NCI-H446 (cell line): ENCODE measurements at places on chromosomes 16 and 17.

- DNase-seq: no peak
Measured at GRCh38 chr16:67668495-67669157, 2.0 kb downstream of the C16orf86 start.

GRCh38 chr17:78325076-78325687, 34.7 kb downstream of the SOCS3 start:
- no peak for DNase-seq

DNA sequence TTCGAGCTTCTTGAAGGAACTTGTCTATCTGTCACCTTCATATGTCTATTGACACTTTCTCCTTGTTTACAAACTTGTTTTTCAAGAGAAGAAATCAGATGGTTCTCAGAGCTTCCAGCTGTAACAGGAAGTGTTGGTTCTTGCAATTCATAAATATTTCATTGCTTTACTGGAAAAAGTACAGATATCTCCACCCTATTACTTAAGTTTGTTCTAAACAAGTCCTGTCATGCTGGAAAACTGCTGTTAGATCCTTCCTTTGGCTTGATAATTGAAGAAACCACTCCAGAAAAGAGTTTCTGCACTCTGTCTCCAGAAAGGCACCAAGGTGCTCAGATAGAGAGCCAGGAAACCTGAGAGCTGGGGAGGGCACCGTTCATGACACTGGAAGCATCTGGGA, 181.6 kb downstream of the DNAH9 start:
- no peak for DNase-seq

DNA sequence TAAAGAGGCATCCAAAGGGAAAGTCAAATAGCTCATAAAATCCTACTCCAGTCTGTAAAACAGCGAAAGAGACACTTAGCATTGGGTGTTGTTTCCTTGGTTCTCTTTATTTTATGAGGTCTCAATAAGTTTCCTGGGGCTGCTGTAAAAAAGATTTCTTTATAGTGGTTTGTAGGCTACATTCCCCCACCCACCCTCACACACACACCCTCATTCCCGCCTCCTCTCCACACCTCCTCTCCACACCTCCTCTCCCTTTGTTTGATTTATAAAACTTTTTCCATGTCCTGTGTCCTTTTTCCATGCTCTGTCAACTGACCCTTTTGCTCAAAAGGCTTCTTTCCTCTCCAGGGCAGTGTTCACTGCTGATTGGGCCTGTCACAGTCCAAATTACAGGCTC, 178.9 kb upstream of the SOX9 start:
- no peak for DNase-seq

DNA sequence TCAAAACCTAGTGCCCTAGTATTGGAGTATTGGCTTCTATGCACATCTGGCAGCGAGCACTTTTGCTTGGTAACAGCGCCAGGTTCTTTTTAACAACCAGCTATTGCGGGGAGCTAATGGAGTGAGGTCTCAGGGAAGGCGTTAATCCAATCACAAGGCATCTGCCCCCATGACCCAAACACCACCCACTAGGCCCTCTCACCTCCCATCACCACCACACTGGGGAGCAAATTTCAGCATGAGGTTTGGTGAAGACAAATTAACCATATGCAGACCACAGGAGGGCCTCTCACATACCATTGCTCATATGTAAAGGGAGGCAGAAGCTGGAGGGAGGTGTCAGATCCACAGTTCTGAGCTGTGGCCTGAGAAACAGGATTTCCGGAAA, 893 bp upstream of the ODF4 start:
- DNase-seq: no peak

GRCh38 chr17:49018748-49019147, 21.6 kb downstream of the IGF2BP1 start:
- no peak for DNase-seq

GRCh38 chr17:35021520-35022380, 41.4 kb downstream of the LIG3 start:
- no peak for DNase-seq

- DNase-seq: no peak
Measured at GRCh38 chr17:34499576-34499975, 79.8 kb upstream of the TMEM132E start.

DNA sequence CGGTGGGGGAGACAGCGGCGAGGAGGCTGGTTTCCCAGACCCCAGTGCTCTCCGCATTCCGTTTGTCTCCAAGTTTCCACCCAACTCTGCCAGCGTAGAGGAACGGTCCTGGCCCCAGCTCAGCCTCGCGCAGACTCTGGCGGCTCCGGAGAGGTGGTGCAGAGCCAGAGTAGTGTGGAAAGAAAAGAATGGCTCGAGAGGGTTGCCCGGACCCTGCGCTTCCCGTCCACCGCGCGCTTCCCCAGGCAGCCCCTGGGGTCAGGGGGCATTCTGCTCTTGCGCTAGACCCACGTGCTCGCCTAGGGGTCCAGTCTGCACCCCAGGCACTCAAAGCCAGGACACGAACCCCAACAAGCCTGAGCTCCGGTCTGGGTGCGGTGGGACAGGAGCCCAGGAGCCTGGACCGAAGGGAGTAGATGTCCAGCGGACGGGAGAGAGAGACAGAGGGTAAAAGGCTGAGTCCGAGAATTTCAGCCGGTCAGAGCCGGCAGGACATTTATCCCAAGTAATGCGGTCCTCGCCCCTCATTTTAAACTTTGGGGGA, 3.8 kb downstream of the PMP22 start:
- DNase-seq: no peak

- DNase-seq: no peak
Measured at GRCh38 chr17:67132366-67132765, 88.0 kb downstream of the CACNG1 start.

- DNase-seq: no peak
Measured at GRCh38 chr17:46163316-46163715, 29.9 kb downstream of the KANSL1 start.

DNA sequence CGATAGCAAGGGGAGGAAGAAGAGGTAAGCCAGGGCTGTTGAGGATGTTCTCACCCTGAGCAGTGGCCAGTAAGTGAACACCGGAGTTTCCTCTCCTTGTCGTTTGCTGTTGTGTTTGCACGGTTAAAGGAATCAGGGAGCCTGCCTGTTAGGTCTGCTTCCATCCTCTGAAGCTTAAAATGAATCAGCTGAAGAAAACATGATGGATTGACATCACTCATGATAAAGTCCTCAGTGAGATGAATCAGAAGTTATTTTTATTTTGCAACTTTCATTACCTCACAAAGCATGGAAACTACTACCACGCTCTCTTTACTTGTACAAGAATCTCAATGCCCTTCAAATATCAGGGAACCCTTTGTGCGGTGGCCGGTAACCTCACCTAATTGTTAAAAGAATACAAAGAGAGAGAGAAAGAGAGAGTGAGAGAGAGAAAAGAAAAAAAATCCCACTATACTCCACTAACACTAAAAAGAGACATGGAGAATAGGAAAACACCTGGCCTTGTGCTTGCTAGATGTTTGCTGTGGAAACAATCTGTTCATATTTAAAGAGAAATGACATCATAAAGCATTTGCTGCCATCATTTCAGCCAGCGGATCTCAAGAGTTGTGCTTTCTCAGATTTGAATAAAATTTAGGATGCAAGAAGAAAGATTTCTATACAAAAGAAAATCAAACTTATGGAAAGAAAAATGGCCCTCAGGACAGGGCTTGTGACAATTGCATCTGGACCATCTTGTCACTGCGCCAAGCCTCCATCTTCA, 441.6 kb upstream of the SALL1 start:
- no peak for DNase-seq

DNA sequence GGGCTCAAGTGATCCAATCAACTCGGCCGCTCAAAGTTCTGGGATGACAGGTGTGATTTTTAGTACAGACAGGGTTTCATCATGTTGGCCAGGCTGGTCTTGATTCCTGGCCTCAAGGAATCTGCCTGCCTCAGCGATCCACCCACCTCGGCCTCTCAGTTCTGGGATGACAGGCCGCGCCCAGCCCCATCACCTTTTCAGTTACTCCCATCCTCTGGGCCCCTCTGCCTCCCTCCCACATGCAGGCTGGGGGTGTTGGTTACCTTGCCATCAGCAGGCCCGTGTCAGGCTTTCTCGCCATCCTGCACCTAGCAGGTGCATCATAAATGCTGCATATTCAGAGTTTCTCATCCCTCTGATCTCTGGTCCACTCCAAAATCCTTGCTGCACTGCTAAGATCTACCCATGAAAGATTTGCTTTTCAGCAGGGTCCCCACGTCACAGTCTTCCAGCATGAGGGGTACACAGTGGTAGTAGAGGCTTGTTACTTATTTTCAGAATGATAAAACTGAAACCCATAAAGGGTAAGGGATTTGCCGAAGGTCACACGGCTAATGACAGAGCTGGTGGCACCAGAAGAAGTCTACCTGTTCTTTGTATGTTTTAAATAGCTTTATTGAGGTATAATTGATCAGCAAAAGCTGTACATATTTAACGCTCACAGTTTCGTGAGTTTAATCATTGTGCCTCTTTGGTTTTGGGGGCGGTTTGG, 16.6 kb downstream of the PMM2 start:
- DNase-seq: no peak
